ENCODE measurements at places on chromosomes 16 and 17.

DNA sequence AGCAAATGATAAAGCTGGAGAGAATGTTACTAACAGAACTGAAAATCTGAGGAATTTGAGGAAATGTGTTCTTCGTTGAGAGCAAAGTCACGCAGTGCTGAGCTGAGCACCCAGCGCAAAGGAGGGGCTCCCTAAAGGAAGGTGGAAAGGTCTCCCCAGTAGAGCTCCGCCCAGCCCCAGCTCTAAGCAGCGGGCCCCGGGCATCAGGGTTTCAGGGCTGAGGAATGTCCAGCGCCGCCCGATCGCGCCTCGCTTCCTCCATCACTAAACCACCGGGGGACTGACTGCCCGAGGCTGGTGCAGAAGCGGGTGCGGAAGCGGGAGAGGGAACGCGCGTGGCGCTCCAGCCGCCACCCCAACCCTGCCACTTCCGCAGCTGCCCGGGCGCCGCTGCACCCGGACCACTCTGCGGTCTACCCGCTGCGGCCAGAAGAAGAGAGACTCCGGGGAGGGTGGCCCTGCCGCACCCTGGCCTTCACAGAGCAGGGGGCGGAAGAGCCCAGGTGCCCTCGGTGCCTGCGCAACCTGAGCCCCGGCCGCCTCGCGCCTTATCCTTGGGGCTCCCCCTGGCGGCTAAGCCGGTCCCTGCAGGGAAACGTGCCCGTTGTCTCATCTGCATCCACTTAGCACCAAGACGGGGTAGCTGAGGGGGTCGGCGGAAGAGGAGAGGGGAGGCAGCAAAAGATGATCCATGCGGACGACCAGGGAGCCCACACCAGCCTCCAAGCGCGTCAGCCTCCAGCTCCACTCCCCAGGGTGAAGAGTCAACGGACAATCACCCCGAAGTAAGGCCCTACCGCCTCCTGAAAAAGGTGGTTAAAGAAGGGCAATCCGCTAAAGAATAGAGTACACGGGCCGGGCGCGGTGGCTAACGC lies 12.4 kb upstream of the GUCY2D start:
- DNase-seq: no peak

GRCh38 chr17:31434727-31435050 lies 43.2 kb downstream of the RAB11FIP4 start:
- no peak for DNase-seq

DNA sequence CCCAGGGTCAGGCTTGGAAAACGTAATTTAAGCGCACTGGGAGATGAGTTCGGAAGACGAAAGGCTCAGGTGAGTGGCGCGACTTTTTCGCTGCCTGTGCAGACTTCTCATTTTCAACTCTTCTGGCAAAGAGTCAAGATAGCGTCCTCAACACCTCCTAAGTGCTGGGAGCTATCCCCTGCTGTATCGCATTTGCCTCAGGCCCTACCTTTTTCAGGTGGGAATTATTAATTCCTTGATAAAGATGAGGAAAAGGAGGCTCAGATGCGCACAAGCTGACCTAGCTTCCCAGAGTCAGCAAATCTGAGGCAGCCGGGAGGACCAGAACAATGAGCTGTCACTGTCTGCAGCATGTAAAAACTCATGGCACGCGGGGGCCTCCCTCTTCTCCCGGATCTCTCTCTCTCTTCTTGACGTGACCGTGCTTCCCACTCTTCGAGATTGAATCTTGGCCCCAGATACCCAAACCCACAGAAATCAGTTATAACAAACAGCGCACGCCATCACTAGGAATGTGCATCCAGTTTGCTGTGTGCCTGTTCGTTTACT lies 512 bp upstream of the ADAMTS18 start:
- no peak for DNase-seq

DNA sequence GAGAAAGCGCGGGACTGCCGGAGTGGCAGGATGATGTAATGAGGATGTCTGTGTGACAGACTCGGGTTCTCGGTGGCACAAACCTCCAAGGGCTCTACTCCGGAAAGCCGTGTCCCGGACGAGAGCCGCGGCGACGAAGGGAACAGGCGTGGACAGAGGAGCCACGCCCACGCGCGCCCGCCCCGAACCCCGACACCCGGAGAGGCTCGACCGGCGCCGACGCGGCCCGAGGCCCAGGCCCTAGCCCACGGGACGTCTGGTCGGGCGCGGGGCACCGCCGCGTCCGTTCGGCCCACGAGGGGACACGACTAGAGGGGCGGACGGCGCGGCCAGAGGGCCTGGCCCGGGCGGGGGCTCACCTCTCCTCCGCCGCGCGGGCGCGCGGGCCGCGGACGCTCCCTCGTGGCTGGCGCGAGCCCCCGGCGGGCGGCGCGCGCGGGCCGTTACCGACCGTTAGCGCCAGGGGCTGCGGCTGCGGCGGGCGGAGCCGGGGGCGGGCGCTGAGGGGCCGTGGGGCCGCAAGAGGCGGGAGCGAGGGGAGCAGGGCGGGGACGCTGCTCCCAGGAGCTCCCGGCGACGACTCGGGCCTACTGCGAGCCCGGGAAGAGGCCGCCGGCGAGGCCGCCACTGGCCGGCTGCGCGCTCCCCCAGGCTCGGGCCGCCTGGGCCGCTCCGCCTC lies 2.1 kb upstream of the IRX5 start:
- DNase-seq: no peak

- DNase-seq: no peak
These were observed 141.6 kb downstream of the KCNJ12 start for GRCh38 chr17:21517538-21518293.

GRCh38 chr17:2174014-2174413 lies 119.1 kb downstream of the HIC1 start:
- DNase-seq: no peak

- DNase-seq: no peak
These were observed 201.2 kb downstream of the COPRS start for GRCh38 chr17:31657876-31658275.
